Activated CD4-positive, alpha-beta T cell treated with anti-CD3 and anti-CD28 coated beads for 48 hours (primary cell): ENCODE measurements at places on chromosomes 5 and 9.
A peak's percentile ranks its signal among the peaks of the same experiment; 100 is the strongest.

DNA sequence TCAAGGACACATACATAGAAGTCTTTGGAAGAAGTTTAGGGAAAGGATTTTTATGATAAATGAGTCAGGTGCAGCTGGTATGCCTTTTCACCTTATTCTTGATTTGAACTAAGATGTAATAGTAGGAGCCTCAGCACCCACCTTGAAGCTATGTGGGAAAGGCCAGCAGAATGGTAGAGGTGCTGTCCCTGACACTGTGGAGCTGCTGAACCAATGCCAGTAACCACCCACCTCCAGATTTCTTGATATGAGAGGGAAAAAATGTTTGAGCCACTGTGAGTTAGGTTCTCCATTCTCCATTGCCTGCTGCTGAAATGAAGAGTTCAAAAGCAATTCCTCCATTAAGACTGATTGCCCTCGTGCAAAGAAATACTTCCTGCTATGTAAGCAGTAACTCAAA is 12.2 kb upstream of the HMGCR start:
- DNase-seq = peak; percentile 73

GRCh38 chr9:85298499-85298898 is 443.3 kb downstream of the AGTPBP1 start:
- DNase-seq = no peak

GRCh38 chr5:181059297-181060230 is 19.5 kb downstream of the BTNL9 start:
- DNase-seq = peak; percentile 21

GRCh38 chr9:81529556-81530193 is 159.7 kb downstream of the TLE1 start:
- no peak for DNase-seq

DNA sequence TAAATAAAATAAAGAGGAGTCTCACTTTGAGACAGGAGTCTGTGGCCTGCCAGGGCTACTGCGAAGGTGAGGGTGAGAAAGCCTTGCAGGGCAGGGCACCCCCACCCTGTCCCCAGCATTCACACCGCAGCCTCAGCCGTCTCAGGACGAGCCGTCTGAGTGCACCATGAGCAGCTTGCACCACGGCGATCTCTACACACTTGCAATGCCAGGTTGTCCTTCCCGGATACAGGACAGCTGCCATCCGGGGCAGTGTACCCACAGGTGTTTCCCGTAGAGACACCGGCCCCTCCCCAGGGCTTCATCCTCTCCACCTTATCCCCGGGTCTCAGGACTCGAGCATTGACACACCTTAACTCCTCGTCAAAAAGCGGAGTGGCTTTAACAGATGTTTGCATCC is 43.3 kb downstream of the IRX2 start:
- DNase-seq = no peak

- no peak for DNase-seq
Measured at GRCh38 chr5:60959156-60959555, 14.2 kb downstream of the NDUFAF2 start.

DNA sequence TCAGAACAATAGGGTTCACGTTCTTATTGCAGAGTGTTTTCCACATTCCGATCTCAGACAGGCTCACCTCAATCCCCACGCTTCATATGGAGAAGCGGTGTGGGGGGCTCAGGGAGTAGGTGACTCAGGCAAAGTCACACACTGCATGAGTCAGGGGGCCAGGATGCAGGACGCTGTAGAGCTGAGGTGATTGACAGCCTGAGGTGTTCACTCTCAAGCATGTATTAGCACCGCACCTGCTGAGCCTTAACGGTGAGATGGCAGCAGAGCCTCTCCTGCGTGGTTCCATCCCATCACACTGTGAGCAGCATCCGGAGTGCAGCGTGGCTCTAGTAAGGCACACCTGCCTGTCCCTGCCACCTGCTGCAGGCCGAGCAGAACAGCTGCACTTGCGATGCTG is 194.0 kb downstream of the IRX2 start:
- DNase-seq = no peak

- DNase-seq = no peak
Measured at GRCh38 chr5:149647334-149647733, 66.0 kb downstream of the ARHGEF37 start.

DNA sequence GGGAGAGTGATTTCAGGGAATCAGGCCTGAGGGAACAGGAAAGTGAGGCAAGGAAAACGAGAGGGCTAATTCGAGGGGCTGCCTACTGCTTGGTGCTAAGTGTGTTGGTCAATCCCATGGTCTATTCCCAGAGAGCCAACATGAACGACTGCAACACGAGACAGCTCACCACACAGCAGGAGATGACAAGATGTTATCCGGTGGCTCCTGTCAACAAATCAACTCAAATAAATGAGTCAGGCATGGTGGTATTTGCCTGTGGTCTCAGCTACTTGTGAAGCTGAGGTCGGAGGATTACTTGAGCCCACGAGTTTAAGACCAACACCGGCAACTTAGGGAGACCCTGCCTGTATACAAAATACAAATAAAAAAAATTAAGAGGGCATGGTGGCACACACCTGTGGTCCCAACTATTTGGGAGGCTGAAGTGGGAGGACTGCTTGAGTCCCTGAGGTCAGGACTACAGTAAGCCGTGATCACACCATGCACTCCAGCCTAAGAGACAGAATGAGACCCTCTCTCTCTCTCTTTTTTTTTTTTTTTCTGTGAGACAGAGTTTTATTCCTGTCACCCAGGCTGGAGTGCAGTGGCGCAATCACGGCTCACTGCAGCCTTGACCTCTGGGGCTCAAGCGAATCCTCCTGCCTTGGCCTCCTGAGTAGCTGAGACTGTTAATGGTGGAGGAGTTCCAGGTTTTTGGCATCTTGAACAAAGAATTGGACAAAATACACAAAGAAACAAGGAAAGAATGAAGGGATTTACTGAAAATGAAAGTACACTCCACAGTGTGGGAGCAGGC is 9.0 kb upstream of the FAF2 start:
- DNase-seq = no peak

GRCh38 chr5:1401536-1402138 is 43.6 kb downstream of the SLC6A3 start:
- no peak for DNase-seq

GRCh38 chr9:7242126-7242525 is 484.4 kb downstream of the KDM4C start:
- no peak for DNase-seq

DNA sequence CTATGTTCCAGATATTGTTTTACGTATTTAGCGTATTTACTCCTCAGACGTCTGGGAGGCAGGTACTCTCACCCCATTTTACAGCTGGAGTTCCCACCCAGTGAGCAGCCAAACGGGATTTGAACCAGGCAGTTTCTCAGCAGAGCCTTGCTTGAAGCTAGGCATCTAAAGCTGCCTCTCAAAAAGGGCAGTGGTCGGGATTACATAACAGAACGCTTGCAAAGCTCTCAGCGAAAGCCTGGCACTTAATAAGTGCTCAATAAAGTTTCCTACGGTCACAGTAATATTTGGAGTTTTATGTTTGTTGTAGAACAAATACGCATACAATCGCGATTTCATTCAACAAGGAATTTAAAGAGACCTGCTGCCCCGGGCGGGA is 286 bp upstream of the BSPRY start:
- DNase-seq = no peak

- peak; percentile 18 for DNase-seq
Measured at GRCh38 chr5:122701640-122702523, 73.0 kb upstream of the SNX2 start.

DNA sequence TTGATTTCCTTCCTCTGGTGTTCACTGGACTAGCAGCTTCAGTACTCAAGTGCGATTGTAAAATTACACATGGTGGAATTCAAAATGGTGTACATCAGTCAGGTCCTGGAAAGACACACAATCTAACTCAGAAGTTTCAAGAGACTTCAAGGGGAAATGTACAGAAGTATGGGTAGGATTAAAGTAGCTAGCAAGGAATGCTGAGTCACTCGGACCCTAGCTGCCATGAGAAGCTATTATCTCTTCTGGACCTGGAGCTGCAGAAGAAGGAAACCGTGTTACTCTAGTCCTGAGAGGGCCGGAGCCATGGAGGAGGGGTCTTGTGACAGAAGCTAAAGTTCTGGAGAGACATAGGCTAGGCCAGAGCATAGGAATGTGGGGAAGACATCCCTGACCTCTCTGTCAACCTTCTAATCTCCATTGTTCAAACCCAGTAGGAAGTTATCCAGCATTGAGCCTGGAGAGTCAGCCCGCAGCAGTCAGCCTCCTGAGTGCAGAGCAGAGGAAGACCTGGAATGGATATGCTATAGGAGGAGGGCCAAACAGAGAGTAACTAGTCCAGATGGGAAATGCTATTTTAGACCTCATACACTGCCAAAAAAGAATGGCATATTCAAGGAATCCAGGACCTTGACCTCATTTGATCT is 84.3 kb downstream of the GHR start:
- DNase-seq = no peak

GRCh38 chr5:51958473-51958872 is 575.2 kb downstream of the ISL1 start:
- DNase-seq = no peak

DNA sequence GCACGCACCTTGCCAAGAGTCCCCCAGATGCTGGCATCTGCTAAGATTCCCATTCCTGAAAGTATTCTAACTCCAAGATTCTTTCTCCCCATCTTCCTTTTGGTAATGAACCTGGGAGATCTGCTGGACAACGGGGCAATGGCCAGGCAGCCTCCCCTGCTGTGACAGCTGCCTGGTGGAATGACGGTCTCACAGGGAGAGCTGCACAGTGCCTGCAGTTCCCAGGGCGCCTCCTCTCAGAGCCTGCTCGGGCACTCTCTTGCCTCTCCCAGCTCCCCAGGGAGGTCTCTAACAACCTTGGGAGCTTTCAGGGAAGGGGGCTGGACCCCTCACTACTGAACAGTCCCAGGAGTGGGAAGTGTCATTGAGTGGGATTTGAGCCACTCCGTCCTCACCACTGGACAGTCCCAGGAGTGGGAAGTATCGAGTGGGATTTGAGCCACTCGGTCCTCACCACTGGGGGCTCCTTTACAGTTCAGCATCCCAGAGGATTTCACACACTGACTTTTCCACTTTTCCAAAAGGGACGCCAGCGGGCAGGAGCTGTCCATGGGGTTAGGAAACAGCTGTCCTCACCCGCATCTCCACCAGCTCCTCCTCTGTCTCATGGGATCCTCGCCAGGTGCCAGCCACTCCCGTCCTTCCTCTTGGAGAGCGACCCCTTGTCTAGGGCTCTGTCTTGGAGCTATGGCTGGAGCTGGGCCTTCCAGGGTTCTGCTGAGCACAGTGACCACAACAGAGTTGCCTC is 65.7 kb downstream of the ADAMTS2 start:
- no peak for DNase-seq

- DNase-seq = no peak
Measured at GRCh38 chr5:176492431-176492830, 44.2 kb downstream of the FAF2 start.

- DNase-seq = no peak
Measured at GRCh38 chr5:96517295-96517694, 84.2 kb upstream of the PCSK1 start.

GRCh38 chr5:67094476-67095300 is 101.9 kb downstream of the CD180 start:
- DNase-seq = no peak

DNA sequence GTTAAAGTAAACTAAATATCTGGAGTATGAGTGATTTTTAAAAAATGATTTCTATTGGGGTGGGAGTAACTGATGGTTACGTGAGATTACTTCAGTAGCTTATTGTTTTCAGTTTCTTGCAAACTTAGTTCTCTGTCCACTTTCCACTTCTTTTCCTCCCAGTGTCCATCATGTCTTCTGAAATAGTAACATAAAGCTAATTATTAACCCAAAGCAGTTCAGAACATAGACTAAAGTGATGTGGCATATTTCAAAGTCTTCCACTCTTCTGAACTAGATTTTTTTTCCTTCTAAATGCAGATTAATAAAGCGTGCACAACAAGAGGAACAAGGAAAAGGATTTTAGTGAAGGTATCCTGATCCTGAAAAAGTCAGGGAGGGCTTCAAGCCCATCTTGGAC is 114.1 kb downstream of the MAN2A1 start:
- no peak for DNase-seq
